ENCODE measurements at places on chromosomes 4 and X.

GRCh38 chr4:7132249-7132648 lies 60.1 kb upstream of the SORCS2 start:
- no peak for DNase-seq

GRCh38 chr4:110483516-110483915 lies 7.6 kb downstream of the ENPEP start:
- DNase-seq = no peak

- no peak for DNase-seq
Measured at GRCh38 chr4:155811083-155811482, 52.3 kb downstream of the GUCY1B1 start.

DNA sequence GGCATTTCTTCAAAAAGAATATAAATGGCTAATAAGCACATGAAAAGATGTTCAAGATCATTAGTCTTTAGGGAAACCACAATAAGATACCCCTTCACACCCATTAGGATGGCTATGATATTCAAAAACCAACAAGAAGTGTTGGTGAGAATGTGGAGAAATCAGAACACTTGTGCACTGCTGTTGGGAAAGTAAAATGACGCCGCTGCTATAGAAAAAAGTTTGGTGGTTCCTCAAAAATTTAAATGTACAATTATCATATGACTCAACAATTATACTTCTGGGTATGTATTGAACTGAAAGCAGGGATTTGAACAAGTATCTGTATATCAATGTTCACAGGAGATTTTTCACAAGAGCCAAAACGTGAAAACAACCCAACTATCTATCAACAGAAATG lies 29.4 kb upstream of the NEUROG2 start:
- DNase-seq = no peak

GRCh38 chrX:16137416-16138107 lies 14.2 kb downstream of the GRPR start:
- DNase-seq = no peak

- no peak for DNase-seq
Measured at GRCh38 chr4:10321931-10322330, 135.3 kb downstream of the ZNF518B start.

GRCh38 chrX:103640401-103641155 lies 11.8 kb downstream of the TCEAL1 start:
- DNase-seq = no peak

GRCh38 chr4:38902695-38903094 lies 35.1 kb downstream of the FAM114A1 start:
- peak; percentile 3 for DNase-seq

DNA sequence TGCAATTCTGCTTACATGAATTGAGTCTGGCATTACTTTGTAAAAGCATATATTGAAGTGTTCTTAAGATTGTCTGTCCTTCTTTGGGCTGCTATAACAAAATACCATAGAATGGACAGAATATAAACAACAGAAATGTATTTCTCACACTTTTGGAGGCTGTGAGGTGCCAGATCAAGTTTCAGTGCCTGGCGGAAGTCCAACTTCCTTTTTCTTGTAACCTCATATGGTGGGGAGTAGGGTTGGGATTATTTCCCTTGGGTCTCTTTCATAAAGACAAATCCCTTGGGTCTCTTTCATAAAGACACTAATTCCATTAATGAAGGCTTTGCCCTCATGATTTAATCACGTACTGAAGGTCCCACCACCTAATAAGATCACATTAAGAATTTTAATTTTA lies 199.3 kb upstream of the GRID2 start:
- DNase-seq = no peak

GRCh38 chrX:65034668-65035445 lies 58.6 kb upstream of the ZC4H2 start:
- no peak for DNase-seq

DNA sequence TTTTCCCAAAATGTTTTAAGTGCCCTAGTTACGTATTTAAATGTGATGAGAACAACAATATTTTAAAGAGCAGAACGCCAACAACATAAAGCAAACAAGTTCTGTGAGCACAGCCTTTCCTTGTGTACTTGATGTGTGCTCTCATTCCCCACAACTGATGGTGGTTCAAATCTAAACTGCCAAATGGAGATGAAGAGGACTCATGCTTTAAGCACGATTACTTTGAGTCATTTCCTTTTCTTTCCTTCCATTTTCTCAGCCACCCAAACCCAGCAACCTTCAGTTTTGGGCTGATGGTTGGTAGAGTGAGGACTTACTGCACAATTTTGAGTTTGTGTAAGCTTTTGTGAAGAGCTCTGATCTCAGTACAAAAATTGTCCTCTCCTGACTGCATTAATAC lies 1.7 kb downstream of the NSD2 start:
- peak; percentile 55 for DNase-seq

DNA sequence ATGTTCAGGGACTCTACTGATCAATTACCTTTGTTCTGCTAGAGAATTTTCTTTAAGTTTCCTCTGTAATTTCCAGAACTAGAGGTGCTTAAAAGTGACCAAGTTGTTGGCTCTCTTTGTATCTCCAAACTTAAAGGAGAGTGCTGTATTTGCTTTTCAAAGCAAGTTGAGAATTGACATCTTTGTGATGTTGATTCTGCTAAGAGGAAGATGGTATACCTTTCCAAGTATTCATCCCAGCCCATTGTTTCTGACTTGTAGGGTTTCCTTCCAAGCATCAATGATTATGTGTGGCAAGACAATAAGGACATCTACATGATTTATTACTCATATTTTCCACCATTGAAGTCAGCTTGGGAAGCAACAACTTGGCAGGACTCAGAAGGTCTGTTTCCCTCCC lies 190.6 kb downstream of the GC start:
- DNase-seq = no peak

- DNase-seq = no peak
Measured at GRCh38 chrX:46254641-46255040, 290.6 kb downstream of the ZNF674 start.

All from GM12864 (cell line).